GM12865 (cell line): ENCODE measurements at places on chromosomes 5 and 9.
A peak's percentile ranks its signal among the peaks of the same experiment; 100 is the strongest.

DNA sequence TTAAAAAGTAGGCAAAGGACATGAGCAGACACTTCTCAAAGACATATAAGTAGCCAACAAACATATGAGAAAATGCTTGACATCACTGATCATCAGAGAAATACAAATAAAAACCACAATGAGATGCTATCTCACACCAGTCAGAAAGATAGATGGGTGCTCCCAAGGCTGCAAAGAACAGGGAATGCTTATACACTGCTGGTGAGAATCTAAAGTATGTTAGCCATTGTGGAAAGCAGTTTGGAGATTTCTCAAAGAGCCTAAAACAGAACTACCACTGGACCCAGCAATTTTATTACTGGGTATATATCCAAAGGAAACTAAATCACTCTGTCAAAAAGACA is 154.2 kb downstream of the NDUFS4 start:
- no peak for DNase-seq

DNA sequence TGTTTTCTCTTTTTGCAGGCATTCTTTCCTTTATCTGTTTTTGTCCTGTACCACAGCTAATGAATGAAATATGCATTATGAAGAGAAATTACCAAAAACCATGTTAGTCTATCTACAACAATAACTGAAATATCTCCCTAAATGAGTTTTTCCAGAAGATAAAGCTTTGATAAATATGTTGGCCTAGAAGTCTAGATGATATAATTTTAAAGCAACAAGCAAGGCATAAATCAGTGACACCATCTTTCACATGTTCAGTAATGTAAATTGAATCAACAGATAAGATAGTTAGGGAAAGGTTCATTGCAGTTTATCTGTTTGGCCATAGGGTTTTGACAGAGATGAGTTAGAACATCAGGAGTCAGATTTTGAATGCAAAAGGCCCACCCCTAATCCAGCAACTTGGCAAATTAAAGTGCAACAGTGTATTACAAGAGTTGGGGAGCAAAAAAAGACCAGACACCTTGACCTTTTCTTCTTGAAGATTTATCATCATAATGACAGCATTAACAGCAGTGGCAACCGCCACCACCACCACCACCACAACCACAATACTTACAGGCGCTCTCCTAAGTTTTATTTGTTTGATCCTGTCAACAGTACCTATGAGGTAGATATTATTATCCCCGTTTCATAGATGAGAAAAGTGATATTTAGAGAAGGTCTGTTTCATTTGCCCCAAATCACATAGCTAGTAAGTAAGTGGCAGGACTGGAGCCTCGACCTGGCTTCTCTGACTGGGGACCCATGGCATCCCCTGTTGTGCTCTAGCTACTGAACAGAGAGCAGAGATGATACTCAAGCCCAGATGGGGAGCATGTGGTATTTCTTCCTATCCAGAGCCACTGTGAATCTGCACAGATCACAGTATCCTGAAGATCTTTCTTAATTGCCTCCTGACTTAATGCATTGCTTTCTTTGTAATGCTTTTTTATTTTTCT is 122.8 kb upstream of the DHFR start:
- DNase-seq = no peak

DNA sequence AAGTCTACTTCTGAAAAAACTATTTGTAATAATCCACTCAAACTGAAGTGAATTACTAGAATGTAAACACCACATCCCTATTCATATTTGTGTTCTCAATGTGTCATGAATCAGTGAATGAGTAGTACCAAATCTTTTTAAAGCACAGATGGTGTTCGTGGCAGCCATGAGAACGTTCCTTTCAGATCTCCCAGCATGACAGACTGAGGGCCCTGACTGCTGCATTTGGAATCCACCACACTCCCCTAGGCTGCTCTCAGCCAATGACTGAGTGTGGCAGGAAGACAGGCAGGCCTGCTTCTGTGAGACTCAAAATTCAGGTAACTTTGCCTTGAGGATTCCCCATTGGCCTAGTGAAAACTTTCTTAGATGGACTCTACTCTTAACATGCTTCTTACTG is 10.9 kb upstream of the JMY start:
- DNase-seq = peak; percentile 39

- peak; percentile 75 for DNase-seq
Measured at GRCh38 chr5:36944607-36945225, 68.1 kb downstream of the NIPBL start.

DNA sequence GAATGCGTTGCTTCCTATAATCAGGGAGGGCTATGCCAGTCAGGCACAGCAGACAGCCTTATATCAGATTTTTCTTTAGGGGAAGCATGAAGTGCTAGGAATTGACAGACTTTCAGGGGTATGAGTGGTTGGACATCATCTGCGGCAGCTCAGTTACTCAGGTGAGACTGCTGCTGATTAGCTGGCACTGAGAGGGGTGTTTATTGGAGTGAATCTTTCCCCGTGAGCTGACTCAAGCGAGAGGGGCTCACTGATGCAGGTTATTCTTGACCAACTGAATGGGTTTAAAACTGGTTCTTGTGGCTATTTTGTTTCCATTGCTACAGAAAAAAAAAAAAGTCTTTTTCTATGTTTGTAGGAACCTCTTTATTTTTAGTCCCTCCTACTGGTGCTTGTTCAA is 46.2 kb upstream of the TNPO1 start:
- no peak for DNase-seq

DNA sequence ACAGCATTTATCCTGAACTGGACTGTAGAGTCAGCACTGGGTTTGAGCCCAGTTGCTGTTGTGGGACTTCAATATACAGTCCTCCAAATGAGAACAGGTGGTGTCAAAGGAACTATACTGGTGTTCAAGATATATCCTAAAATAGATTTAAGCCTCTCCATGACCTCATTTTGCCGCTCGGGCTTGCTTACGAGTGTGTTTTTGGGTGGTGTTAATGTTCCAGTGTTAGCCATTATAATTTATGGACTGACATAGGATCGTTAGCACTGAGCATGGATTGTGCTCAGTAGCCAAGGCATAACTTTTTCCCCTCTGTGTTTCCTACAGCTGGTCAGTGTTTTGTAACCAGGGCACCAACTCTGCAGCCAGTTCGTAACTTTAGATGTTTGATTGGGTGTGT is 306.6 kb downstream of the SPATA31D1 start:
- no peak for DNase-seq

GRCh38 chr5:135238622-135239452 is 160.2 kb downstream of the MACROH2A1 start:
- DNase-seq = no peak

GRCh38 chr9:115640887-115641286 is 512.7 kb upstream of the PAPPA start:
- no peak for DNase-seq

GRCh38 chr9:123318202-123318601 is 37.8 kb upstream of the CRB2 start:
- peak; percentile 92 for DNase-seq

DNA sequence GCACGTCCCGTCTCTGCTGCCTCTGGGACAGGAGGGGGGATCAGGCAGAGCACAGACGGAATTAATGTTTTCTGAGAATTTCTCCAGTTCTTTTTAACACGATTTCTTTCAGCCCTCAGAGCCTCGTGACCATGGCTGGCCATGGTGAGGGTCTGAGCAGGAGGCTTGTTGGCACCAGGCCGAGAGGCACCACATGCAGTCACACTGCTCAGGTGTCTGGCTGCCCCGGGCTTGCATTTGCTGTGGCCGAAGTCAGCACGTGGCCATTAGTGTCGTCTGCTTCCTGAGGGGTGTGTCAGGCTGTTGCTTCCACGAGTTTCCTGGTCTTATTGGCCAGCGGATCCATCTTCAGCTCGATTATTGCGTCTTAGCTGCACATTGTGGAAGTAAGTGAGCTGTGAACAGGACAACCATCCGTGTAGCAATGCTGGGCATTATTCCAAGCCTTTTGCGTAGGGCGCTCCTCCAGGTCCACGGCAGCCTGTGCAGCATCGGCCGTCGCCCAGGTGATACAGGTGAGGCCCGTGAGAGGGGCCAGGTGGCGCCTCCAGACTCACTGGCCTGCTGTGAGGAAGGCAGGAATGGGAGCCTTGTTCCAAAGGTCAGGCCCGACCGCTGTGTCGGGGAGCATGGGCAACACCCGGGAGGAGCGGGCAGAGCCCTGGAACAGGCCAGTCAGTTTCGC is 114.2 kb upstream of the CACNA1B start:
- DNase-seq = no peak

DNA sequence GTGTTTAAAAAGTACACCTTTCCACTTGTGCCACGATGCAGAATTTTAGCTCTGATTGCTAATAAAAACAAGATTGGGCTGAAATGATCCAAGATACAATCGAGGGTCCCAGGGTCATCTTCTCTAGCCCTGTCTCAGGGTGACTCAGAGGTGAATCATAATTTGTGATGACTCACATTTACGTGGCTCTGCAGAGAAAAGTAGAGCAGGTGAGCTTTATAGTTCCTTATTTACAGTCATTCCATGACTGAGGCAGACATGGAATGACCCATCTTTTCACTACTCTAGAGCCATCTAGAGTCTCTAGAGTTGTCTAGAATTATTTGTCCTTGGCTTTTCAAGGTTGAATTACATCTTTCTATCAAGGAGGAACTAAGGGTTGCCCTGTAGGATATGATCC is 155.2 kb downstream of the GAS1 start:
- no peak for DNase-seq

GRCh38 chr5:110854200-110854599 is 115.4 kb downstream of the SLC25A46 start:
- no peak for DNase-seq

- no peak for DNase-seq
Measured at GRCh38 chr9:104911032-104911607, 16.8 kb downstream of the ABCA1 start.

DNA sequence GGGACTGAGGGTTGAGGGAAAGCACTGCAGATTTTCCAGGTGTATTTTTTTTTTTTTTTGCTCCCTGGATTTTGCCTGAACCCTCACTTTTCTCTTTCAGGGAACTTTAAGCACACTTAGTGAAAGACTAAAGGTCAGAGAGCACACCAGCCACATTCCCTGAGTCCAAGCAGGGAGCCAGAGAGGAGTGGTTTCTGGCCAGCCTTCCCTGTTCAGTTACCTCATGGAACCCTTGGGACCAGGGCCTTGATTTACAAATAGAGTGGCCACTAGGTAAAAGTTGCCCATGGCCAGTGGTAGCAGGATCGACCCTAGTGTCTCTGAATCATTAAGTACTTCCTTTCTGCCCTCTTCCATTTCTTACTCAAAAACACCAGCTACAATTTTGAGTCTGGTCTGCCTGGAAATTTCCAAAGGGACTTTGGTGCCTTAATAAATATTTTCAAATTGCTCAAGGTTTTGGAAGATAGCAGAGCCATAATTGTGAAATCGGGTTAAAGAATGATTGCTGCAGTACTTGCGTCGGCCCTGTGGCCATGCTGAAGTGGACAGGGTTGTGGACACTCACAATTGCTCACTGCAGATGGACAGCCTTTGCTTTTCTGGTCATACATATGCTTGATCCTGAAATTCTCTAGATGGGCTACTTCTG is 14.5 kb downstream of the PALM2AKAP2 start:
- no peak for DNase-seq

GRCh38 chr9:71853084-71853483 is 57.9 kb downstream of the ABHD17B start:
- no peak for DNase-seq

DNA sequence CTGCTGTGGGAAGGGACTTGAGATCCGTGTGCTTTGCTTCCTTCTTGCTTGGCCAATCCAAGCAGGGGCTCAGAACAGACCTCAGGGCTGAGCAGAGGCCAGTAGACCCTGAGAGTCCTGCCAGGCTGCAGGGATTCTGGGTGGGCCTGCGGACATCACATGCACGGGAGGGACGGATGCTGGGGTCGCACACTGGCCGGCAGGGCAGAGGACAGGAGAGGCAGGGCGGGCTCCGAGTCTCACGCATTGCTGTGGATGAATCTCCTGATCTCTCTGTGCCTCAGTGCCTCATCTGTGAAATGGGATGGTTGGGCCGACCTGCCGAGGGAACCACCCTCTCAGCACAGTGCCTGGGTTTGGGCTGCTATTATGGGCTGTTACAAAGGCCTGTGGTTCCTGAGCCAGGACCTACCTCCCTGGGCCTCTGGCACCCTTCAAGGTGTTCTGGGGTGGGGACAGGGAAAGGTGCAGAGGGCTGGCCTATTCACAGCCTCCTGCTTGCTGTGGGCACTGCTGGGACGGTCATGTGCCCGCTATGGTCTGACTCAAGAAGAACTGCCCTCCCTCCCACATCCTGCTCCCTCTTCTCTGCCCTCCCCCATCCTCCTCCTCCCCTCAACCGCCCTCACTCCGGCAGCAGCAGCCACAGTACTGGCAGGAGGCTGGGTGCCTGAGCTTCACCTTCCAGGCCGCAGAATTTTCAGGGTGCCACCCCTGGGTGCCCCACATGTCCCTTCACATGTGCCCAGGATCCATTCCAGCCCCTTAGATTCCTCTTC is 43.3 kb downstream of the NCS1 start:
- no peak for DNase-seq

GRCh38 chr9:32426278-32426939 is 42.0 kb downstream of the ACO1 start:
- no peak for DNase-seq

DNA sequence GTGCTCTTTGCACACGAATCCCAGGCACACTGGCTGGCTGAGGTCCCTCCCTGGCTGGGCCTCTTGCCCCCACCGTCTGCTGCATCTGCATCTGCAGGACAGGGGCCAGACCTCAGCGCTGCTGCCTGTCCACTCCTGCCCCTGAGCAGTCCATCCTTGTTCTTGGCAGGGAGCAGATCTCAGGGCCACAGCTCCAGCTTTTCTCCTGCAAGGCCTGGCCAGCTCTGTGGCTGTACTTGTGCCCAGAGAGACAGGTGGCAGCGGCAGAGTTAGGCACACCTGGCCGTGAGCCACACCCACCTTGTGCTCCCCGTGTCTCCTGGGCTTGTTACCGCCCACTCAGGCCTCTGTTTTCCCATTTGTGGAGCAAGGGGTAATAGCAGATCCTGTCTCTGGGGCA is 13.9 kb downstream of the NEK6 start:
- no peak for DNase-seq

GRCh38 chr5:172903790-172904189 is 55.4 kb upstream of the RPL26L1 start:
- DNase-seq = no peak

GRCh38 chr9:77019926-77020412 is 514 bp downstream of the FOXB2 start:
- DNase-seq = no peak

DNA sequence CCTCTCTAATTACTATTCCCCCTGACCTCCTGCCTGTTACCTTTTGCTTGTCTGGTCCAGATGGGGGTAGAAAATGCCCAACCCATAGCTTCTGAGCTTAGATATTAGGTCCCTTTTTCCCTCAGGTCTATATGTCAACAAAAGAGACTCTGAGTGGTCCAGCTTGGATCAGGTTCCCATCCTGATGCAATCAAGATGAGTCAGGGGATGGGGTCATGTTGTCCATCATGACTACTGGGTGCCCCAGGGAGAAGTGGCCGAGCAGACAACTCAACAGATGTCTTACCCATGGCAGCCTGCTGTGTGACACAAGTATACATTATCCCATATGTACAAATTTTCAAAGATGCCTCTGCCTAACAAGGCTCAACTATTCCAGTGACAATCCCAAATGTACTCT is 9.1 kb upstream of the ANKH start:
- DNase-seq = no peak
